Activated CD4-positive, alpha-beta memory T cell treated with anti-CD3 and anti-CD28 coated beads for 36 hours (primary cell): ENCODE measurements at places on chromosomes 2 and 18.

DNA sequence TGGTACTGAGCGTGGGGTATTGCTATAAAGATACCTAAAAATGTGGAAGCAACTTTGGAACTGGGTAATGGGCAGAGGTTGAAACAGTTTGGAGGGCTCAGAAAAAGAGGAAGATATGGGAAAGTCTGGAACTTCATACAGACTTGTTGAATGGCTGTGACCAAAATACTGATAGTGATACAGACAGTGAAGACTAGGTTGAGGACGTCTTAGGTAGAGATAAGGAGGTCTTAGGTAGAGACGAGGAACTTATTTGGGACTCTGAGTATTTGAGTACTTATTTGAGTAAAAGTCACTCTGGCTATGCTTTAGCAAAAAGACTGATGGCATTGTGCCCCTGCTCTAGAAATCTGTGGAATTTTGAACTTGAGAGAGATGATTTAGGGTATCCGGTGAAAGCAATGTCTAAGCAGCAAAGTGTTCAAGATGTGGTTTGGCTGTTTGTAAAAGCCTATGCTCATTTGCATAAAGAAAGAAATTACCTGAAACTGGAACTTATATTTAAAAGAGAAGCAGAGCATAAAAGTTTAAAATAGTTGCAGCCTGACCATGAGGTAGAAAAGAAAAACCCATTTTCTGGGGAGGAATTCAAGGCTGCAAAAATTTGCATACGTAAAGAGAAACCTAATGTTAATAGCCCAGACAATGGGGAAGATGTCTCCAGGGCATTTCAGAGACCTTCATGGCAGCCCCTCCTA, 219.6 kb downstream of the PDE1A start:
- peaks cover 2% of the 10 kb centered on the region for H3K27me3 ChIP-seq
- H3K4me3 ChIP-seq, result no peak overlapping the region
- H3K4me1 ChIP-seq, result no peaks in the 10 kb centered on the region
- no peak overlapping the region for H3K27ac ChIP-seq

DNA sequence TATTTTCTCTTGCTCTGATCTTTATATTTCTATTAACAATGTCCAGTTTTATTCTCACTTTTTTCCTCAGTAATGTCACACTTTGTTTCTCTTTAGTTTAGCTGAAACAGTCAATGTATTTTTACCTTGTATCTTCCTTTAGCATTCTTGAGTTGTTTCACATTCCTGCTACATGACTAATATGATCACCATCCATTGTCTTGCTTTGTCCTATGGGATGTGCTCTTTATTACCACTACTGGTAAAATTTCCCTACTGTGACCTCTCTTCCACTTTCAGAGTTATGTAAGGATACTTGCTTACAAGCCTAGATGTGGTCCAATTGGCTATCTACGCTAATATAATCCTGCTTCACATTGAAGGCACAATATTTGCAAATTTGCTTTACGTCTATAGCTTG, 457.9 kb downstream of the PIK3C3 start:
- H3K27me3 ChIP-seq, result no peaks in the 10 kb centered on the region
- DNase-seq, result no peak
- no peak overlapping the region for H3K4me3 ChIP-seq
- H3K4me1 ChIP-seq, result no peaks in the 10 kb centered on the region

GRCh38 chr2:150620416-150620815, 132.9 kb upstream of the RND3 start:
- H3K27ac ChIP-seq, result no peak overlapping the region
- no peaks in the 10 kb centered on the region for H3K4me1 ChIP-seq
- no peak overlapping the region for H3K4me3 ChIP-seq

DNA sequence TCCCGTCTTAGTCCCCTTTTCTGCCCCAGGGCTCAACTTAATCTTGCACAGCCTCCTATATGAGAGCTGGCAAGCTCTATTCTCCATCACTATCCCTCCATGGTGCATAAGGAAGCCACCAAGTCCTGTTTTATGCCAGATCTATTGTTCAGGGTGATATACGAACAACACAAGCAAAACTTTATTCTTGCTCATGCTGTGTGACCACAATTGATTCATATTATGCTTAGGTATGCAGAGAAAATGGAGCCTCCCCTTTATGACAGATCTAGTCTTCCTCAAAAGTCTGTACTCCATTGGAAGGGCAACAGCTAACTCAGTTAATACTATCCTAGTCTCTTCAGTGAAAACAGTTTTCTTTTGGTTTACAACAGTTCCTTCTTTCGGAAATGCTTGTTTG, 94.0 kb upstream of the STON1 start:
- H3K27me3 ChIP-seq, result peaks cover 5% of the 10 kb centered on the region
- no peak overlapping the region for H3K27ac ChIP-seq
- peaks cover 3% of the 10 kb centered on the region for H3K4me1 ChIP-seq
- H3K4me3 ChIP-seq, result no peak overlapping the region
- DNase-seq, result no peak

GRCh38 chr2:191618046-191618780, 59.7 kb upstream of the NABP1 start:
- H3K4me1 ChIP-seq, result peaks cover 64% of the 10 kb centered on the region
- H3K27me3 ChIP-seq, result no peaks in the 10 kb centered on the region
- peak overlapping the region; percentile 94 for H3K27ac ChIP-seq
- DNase-seq, result no peak
- peak overlapping the region; percentile 6 for H3K4me3 ChIP-seq

GRCh38 chr2:156513219-156513618, 77.0 kb downstream of the GPD2 start:
- no peak for DNase-seq
- peaks cover 12% of the 10 kb centered on the region for H3K36me3 ChIP-seq
- H3K27me3 ChIP-seq, result no peaks in the 10 kb centered on the region
- no peaks in the 10 kb centered on the region for H3K4me1 ChIP-seq

DNA sequence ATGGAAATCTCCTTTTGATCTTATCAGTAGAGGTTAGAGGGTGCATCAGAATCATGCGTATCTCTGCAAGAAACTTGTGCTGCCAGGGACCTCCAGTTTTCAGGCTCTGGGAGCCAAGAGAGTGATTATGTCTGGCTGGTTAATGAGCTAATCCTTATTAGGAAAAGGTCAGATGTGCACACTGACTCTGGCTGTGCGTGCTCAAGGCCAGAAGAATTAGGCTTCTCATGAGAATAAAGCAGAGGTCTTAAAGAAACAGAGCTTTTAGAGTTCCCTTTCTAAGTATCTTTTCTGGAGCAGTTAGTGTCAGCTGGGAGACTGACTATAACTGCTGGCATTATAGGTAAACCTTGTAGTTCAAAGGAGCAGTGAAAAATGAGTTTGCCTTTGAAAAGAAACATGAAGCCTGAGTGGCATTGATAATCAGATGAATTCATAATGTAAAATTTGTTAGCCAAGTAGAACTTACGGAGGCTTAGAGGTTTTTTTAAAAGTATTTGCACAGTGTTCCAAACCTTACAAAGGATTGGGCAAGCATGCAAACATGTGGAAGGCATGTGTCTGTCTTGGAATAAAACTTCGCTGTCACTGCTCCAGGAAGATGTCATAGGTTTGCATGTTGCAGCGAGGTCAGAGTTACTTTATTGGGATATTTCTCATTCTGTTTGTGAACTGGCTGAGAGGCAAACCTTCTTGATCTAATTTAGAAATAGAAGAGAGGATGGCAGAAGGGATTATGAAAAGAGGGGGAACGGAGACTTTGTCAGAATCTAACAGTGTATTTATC, 151.7 kb downstream of the ARHGAP28 start:
- H3K4me3 ChIP-seq, result no peak overlapping the region
- no peak overlapping the region for H3K27ac ChIP-seq
- no peaks in the 10 kb centered on the region for H3K4me1 ChIP-seq
- H3K36me3 ChIP-seq, result no peaks in the 10 kb centered on the region

GRCh38 chr18:13565228-13565627, 161.1 kb downstream of the FAM210A start:
- peaks cover 80% of the 10 kb centered on the region for H3K4me1 ChIP-seq
- H3K27me3 ChIP-seq, result no peaks in the 10 kb centered on the region
- peaks cover 8% of the 10 kb centered on the region for H3K36me3 ChIP-seq
- DNase-seq, result no peak

DNA sequence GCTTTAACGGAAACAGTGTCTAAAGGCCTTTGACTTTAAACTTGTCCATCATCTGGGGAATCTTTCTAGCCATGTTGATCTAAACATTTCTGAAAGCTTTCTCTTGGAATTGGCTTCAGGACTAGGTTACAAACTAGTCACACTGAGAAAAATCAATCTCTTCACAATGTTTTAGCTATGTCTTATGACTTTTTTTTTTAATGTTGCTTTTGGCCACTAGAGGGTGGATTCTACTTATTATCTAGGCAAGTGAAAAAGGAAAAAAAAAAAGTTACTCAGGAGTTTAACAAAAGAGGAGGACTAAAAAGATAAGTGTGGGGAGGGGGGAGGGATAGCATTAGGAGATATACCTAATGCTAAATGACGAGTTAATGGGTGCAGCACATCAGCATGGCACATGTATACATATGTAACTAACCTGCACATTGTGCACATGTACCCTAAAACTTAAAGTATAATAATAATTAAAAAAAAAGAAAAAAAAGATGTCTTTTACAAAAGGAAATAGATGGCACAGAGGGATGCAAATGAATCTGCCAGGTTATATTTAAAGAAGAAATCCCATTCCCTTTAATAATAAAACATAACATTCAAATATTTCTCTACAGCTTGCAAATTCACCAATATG, 160.4 kb upstream of the PID1 start:
- no peak overlapping the region for H3K4me3 ChIP-seq
- no peaks in the 10 kb centered on the region for H3K4me1 ChIP-seq
- H3K36me3 ChIP-seq, result no peaks in the 10 kb centered on the region
- no peak overlapping the region for H3K27ac ChIP-seq
- DNase-seq, result no peak

GRCh38 chr2:24658531-24659202, 134.5 kb downstream of the PTRHD1 start:
- peaks cover 5% of the 10 kb centered on the region for H3K36me3 ChIP-seq
- H3K27ac ChIP-seq, result no peak overlapping the region
- no peaks in the 10 kb centered on the region for H3K27me3 ChIP-seq
- DNase-seq, result no peak
- H3K4me3 ChIP-seq, result no peak overlapping the region

DNA sequence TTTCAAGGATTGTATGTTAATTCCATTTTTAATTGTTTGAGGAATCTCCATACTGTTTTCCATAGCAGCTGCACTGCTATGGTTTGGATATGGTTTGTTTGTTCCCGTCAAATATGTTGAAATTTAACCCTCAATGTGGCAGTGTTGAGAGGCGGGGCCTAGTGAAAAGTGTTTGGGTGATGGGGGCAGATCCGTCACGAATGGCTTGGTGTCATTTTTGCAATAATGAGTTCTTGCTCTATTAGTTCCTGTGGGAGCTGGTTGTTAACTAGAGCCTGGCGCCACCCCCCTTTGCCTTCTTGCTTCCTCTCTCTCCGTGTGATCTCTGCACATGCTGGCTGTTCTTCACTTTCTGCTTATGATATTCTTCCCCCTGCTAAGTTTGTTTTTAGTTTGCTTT, 71.4 kb upstream of the LDLRAD4 start:
- H3K36me3 ChIP-seq, result peaks cover 11% of the 10 kb centered on the region
- no peak for DNase-seq
- H3K27ac ChIP-seq, result no peak overlapping the region
- no peaks in the 10 kb centered on the region for H3K4me1 ChIP-seq
- no peak overlapping the region for H3K4me3 ChIP-seq
